NCI-H187 (cell line): ENCODE measurements at places on chromosomes 11 and 22.

GRCh38 chr11:283405-284104, 5.3 kb downstream of the NLRP6 start:
- DNase-seq = no peak

- no peak for DNase-seq
These were observed 36.6 kb upstream of the GRAMD1B start for GRCh38 chr11:123393312-123393927.

- DNase-seq = no peak
These were observed 6.8 kb downstream of the GTSE1 start for GRCh38 chr22:46303347-46303965.

DNA sequence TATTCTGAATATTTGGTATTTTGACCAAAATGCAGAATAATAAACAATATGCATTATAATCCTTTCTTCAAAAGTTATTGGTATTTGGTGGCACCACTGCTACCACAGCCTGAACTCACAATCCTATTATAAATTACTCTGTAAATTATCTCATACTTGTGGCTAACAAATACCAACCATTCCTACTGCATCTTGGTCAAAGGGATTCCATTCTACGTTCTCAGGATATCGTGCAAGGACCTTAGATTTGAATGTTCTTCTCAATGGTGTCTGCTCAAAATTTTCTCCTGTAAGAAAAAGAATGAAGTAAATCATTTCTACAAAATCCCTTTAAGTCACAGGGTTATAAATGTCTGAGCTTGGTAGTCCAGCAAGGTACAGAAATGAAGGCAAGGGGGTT, 58.7 kb downstream of the DENND5A start:
- no peak for DNase-seq

GRCh38 chr11:8333811-8334401, 70.2 kb upstream of the LMO1 start:
- no peak for DNase-seq

DNA sequence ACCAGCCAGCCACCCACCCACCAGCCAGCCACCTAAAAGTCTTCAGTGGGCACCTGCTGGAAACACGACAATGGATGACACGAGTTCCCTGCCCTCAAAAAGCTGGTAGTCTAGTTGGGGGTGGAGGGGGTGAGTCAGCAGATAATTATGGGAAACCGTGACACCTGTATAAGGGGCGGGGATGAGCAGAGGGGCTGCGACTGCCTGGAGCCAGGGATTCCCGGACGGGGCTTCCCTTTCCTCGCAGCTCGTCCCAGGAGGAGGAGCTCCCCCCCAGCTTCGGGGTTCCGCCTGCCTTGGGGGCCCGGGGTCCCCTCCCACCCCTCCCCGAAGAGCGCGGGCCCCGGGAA, 2.3 kb upstream of the RTN4RL2 start:
- DNase-seq = no peak

DNA sequence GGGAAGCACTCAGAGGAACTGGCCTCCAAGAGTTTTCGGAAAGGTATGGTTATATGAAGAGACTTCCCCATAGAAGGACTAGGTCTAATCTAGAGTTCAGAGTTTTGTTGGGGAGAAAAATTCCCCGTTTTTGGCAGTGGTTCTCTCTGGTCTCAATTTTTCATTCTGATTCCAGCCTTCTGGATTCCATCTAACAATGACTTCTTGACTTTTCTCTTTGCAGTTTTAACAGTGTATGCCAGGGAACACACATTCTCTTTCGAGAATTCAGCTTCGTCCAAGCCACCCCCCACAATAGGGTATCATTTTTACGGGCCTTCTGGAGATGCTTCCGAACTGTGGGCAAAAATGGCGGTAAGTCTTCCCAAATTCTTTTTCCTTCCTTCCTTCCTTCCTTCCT, 115.6 kb downstream of the CSTPP1 start:
- DNase-seq = no peak

GRCh38 chr22:17853073-17853472, 78.8 kb upstream of the BID start:
- DNase-seq = no peak

- no peak for DNase-seq
These were observed 598.0 kb downstream of the BRD1 start for GRCh38 chr22:49229483-49230193.

DNA sequence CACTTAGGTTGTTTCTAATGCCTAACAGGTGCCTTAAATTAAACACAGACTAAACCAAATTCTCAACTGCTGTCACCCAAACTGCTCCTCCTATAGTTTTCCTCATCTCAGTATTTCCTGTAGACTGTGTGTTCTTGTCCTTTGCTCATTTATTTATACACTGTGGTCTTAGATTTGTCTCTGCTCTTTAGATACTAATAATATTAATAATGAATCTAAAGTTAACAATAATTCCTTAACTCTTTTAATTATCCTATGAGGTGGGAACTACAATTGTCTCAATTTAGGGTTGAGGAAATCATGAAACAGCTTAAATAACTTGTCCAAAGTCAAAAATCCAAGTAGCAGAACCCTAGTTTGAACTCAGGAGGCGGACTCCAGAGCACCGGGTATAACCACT, 43.9 kb upstream of the YPEL1 start:
- no peak for DNase-seq

DNA sequence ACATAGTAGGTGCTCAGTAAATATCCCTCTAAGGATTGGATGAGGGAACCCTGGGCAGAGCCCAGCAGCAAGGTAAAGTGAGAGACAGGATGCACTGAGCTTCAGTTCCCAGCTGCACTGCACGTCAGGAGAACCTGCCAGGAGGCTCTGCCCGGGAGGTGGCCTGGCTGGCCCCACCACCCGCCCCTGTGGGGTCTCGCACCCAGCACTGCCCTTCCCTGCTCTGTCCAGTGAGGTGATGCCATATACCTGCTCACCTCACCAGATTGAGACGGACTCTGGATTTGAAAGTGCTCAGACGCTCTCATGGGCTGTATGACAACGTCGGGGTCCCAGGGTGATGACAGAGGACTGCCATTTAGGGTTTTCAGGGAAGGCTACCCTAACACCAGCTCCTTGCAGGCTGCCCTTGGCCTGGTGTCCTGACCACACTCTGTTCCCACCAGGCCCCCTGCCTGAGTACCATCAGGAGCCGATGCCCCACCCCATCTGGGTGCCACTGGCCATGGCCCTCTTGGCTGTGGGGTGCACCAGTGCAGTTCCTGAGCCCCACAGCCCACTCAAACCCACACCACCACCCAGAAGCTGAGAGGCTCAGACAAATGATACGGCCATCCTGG, 61.7 kb upstream of the FGF3 start:
- DNase-seq = no peak
